NCI-H187 (cell line): ENCODE measurements at places on chromosomes 1 and 21.

DNA sequence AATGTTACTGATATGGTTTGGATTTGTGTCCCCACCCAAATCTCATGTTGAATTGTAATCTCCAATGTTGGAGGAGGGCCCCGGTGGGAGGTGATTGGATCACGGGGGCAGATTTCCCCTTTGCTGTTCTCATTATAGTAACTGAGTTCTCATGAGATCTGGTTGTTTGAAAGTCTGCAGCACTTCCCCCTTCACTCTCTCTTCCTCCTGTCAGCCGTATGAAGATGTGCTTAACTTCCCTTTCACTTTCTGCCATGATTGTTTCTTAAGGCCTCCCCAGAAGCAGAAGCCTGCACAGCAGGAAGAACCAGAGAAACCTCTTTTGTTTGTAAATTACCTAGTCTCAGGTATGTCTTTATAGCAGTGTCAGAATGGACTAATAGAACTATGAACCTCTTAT, 28.4 kb downstream of the TRIM33 start:
- no peak for DNase-seq

DNA sequence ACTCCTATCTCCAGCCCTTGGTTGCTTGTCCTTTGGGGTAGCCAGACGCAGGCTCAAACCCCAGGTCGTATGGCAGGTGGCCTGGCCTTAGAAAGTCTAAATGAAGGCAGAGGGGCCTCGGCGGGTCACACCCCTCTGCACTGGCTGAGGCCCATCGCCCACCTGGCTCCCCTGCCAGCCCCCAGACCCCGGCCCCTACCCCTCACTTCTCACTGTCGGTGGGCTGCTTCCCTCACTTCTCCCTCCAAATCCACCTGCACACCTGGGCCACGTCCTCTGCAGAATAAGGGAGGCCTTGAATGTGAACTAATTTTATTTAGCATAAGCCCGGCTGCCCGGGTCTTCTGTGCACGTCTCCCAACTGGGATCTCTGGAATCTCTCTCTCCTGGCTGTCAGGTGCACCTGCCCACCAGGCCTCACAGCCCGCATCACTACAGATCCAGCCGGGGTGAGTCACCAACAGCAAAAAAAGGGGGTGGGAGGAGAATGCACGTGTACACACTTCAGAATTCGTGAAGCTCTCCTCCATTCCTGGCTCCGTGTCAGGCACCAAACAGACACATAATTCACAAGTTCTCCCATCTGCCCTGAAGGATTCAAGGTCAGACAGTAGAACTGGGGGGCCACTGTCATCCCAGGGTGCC, 107.5 kb upstream of the SIM2 start:
- no peak for DNase-seq

DNA sequence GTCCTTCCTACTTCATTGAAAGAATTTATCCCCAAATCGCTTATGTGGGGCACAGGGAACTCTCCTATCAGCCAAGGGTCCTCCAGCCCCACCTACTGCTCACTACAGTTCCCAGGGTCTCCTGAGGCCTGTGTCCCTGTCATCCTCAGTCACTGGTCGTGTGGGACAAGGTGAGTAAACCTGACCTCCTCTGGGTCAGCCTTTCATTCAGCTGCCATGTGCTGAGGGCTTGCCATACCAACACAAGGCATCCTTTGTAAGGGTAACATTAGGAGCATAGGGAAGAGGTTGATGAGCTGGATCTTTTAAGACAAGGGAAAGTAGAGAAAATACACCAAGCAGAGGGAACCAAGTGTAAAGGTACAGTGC, 11.2 kb upstream of the SNAPIN start:
- no peak for DNase-seq

DNA sequence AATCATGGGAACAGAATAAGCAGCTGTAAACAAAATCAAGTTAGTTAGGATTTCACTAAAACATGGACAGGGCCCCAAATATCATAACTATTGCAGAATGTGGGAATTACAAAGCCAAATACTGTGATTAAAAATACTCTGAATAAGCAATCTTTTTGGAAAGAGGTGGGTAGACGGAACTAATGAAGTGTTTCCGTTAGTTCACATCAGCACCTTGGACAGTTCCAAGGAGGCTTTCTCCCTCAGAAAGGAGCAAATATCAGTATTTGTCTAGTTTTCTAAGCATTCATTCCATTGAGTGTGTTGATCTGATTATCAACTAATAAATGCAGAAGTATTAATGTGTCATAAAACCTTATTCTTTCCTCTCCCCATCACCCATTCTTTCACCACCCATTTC, 97.4 kb downstream of the FAM78B start:
- DNase-seq = no peak

DNA sequence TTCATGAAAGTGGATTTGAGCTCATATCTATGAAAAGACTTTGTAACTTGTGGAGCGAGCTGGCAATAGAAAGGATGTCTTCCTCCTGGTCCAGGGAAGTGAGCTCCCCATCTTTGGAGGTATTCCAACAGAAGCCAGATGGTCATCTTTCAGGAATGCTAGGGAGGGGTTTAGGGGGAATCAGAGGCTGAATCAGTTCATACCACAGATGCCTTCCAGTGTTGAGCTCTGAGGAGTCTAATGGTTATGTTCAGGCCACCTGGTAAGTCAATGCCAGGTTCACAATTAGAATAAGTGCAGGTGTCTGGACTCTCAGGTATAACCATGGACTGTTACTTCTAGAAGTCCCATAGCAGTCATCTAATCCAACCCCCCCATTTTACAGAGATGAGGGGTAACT, 119.1 kb downstream of the ACTL8 start:
- DNase-seq = no peak

GRCh38 chr1:163241746-163242145, 39.0 kb upstream of the RGS5 start:
- DNase-seq = no peak

- DNase-seq = no peak
Measured at GRCh38 chr1:151994956-151995355, 1.3 kb upstream of the S100A10 start.

GRCh38 chr1:114009393-114009792, 30.1 kb downstream of the OLFML3 start:
- DNase-seq = no peak

DNA sequence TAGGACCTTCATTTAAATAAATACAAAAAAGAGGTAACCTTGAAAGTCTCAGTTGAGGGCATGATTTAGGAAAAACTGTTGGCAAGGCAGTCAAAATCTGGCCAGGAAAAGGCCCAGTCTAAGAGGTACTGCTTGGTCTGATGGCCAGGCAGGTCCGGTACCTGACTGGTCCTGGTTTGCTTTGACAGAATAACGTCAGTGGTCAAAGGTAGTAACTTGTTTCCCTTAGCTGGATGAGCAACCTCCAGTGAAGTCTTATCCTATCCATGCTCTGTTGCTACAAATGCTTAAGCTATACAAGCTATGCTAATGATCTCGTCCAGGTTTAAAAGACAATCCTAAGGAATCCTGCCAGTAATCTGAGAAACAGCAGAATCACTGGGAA, 85.0 kb downstream of the PGBD5 start:
- no peak for DNase-seq

- no peak for DNase-seq
Measured at GRCh38 chr1:92447033-92447681, 39.6 kb downstream of the GFI1 start.

DNA sequence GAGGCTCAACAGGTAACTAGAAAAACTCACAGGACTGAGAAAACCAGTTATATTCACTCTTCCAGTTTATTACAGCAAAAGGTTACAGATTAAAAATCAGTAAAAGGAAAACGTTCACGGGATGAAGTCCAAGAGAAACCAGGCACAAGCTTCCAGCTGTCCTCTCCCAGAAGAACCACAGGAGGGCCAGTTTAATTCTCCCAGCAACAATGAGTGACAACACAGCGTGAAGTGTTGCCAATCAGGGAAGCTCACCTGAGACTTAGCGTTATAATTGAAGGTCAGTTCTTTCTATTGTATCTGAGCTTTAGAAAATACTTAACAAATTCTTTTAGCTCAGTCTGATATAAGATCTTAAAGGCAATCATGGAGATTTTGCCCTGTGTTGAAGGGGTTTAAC, 65.2 kb upstream of the TNR start:
- no peak for DNase-seq

DNA sequence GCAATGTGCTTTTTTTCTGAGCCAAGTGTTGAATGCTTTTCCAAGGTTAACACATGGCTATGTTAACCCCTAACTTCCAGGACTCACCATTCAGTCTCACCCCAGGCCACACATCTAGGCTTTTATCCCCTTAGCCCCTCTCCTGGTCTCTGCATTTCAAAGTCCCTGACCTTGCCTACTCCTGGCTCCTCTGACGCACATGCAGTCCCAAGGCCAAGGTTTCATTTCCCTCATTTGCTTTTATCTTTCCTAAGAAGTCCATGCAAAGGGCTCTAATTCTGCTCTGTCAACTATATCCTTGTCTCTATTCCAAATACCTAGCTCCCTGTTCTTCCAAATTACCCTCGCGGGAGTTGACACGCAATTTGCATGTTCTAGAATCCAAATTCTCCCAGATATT, 25.4 kb downstream of the SLC30A10 start:
- no peak for DNase-seq

DNA sequence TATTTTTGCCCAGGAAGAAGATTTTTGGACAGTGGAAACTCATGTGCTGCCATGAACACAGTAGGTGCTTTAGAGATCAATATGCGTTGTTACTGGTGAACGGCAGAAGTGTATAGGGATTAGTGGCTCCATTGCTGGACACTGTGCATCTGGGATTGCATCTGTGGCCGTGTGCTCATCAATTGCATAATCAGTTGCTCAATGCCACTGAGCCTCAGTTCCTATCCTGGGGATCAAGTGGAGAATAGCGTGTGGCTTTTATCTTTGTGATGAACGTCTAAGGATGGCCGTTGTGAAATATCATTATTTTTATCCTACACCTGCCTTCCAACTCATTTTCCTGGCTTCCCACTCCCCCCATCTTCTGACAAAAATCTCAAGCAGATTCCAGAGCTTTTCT, 5.4 kb downstream of the TNN start:
- DNase-seq = no peak

DNA sequence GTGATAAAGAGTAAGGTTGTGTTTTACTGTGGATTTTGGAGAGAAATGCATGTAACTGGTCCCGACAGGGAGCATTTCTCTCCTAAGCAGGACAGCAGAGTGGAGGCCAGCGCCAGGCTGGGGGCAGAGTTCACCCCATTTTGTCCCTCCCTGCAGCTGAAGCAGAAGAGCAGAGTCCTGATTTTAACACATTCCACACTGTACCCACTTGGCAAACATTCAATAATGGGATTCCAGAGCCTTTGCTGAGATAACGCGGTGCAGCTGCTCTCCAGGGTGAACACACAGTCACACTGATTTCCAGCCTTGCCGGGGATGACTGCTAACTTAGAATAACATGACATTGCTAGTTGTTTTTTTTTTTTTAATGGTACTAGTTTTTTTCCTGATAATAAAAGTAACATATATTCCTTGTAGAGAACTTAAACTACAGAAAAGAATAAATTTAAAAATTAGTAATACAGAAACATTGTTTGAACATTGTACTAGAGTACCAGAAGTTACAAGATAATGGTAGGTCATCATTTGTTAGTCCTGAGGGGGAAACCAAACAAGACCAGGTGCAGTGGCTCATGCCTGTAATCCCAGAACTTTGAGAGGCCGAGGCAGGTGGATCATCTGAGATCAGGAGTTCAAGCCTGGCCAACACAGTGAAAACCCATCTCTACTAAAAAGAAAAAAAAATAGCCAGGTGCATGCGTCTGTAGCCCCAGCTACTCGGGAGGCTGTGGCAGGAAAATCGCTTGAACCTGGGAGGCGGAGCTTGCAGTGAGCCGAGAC, 77.2 kb downstream of the SCCPDH start:
- DNase-seq = no peak

GRCh38 chr1:47437447-47438164, at the start of gene FOXD2:
TSS of gene FOXD2 (plus strand) at chr1:47438044. CDS start at chr1:47438136, 92 bp downstream.
- peak; percentile 86 for DNase-seq

DNA sequence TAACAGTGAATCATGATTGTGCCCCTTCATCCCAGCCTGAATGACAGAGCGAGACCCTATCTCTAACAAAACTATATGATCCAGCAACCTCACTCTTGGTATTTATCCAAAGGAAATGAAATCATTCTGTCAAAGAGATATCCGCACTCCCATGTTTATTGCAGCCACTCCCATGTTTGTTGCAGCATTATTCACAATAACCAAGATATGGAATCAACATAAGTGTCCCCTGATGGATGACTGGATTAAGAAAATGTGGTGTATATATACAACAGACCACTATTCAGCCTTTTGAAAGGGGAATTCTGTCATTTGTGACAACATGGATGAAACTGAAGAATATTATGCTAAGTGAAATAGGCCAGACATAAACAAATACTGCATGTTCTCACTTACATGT, 44.4 kb downstream of the TRMT1L start:
- DNase-seq = no peak

DNA sequence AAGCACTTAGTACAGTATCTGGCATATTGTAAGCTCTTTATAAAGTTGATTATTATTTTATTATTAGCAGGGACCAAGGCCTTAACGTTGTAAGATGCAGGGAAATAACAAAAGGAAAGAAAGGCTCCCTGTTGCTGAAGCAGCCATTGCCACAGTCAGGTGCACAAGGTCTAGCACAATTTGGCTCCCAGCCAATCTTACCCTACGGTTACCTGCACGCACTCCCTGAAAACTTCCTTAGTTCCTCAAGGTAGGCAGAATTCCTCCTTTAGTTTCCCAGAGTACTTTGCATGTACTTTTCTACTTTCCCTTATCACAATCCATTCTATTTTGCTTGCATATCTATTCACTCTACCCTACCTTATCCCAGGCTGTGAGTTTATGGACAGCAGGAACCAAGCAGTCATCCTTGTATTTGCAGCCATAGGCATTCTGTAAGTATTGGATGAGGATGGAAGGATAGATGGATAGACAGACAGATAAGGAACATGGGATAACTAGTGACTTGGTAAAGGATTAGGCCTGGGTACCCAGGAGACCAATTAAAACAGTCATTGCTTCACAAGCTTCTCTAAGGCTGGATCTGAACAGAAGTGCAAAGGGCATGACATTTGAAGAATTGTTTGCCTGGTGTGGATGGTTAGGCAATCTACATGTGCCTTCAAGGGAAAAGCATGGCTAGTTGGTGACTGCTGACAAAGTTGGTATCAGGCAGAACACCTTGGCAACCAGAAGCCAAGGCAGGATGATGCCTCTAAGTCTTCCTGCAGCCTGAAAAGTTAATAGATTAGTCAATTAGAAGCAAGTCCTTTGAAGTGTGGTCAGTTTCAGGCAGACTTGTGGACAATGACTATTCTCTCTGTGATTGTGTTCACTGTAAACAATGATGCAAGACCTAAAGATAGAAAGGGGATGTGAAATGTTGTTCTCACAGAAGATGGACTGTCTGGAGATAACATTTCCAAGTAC, 20.8 kb upstream of the JAK1 start:
- DNase-seq = no peak

GRCh38 chr1:24103408-24103807, 8.5 kb downstream of the MYOM3 start:
- no peak for DNase-seq
